ENCODE measurements at places on chromosomes 12 and 14.

DNA sequence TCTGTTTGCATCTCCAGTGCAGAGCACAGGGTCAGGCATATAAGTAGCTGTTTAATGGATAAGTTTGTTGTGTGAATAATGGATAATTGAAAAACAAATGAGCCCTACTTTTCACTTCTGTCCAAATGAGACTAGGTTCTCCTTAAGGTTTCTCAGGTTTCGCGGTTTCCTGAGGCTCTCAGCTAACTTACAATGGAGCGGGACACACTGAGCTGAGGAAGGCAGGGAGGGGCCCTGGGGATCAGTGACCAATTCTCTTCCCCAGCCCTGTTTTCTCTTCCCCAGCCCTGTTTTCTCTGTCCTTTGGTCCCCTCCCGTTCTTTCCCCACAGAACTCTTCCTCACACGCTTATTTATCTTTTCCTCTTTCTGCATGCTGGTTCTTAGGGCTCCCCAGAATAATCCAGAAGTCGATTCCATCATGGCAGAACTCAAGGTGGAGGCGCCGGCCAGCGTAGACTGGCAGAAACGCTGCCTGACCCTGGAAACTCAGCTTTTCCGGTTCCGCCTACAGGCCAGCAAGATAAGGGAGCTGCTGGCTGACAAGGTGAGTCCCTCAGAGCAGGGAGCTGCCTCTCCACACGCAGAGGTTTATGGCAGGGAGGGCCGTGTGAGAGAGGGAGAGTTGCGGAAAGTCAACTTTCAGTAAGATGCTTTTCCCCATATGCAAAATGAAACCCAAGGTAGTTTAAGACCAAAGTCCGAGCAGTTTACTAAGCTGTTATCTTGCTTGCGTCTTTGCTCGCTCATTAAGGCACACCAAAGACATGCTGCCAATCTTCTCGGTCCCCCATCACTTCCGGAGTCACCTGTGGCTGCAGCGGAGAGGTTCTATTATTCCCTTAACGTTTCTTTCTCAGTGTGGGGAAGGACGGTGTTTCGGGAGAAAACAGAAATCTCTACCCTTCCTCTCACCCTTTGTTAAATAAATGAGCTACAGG, 8.6 kb downstream of the PLEKHH1 start:
- DNase-seq: no peak

DNA sequence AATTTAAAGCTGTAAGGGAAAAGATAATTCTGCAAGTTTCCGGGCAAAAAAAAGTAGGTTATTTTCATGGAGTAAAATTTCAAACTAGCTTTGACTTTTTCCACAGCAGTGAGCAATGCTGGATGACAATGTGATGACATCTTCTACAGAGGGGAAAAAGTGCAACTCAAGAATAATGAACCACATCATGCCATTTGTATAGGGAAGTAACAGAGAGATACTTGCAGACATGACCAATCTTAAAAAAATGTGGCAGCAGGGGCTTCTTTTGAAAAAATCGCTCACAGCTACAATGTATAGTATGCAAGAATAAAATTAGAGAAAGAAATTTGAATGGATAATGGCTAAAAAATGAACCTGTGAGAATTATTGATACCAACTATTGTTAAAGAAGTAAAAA, 115.5 kb downstream of the DHRS2 start:
- no peak for DNase-seq

GRCh38 chr12:98980508-98980907, 335.4 kb downstream of the APAF1 start:
- DNase-seq: no peak

GRCh38 chr14:71628433-71628832, 303.8 kb upstream of the RGS6 start:
- DNase-seq: no peak

DNA sequence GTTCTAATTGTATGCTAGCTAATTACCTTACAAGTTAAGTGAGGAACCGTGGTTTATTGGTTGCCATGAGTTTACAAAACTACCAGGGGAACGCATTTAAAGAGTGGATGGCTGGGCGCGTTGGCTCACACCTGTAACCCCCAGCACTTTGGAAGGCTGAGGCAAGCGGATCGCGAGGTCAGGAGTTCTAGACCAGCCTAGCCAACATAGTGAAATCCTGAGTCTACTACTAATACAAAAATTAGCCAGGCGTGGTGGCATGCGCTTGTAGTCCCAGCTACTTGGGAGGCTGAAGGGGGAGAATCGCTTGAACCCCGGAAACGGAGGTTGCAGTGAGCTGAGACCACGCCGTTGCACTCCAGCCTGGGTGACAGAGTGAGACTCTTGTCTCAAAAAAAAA, 2.2 kb downstream of the EIF5 start:
- no peak for DNase-seq

- DNase-seq: no peak
Measured at GRCh38 chr14:65939184-65939583, 526.7 kb downstream of the FUT8 start.

DNA sequence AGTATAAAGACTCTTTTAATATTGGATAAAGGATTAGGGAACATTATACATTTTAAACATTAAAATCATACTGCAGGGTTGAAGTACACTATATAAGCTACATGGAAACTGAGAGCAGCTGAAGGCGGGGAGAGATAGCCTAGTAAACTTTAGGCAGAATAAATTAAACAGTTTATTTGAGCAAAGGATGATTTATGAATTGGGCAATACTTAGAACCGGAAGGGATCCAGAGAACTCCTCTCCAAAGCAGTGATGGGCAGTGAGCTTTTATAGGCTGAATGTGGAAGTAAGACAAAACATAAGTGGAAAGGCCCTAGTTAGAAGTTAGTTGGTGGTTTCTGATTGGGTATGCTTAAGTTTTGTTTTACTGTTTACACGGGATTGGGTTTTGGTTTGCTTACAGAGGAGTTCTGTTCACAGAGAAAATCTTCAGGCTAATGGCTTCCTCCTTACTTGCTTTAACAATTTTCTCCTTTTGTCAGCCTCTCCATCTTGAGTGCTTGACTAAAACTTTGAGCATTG, 18.9 kb downstream of the LEMD3 start:
- no peak for DNase-seq

GRCh38 chr12:9706086-9706685, 26.7 kb downstream of the CLECL1 start:
- DNase-seq: no peak

DNA sequence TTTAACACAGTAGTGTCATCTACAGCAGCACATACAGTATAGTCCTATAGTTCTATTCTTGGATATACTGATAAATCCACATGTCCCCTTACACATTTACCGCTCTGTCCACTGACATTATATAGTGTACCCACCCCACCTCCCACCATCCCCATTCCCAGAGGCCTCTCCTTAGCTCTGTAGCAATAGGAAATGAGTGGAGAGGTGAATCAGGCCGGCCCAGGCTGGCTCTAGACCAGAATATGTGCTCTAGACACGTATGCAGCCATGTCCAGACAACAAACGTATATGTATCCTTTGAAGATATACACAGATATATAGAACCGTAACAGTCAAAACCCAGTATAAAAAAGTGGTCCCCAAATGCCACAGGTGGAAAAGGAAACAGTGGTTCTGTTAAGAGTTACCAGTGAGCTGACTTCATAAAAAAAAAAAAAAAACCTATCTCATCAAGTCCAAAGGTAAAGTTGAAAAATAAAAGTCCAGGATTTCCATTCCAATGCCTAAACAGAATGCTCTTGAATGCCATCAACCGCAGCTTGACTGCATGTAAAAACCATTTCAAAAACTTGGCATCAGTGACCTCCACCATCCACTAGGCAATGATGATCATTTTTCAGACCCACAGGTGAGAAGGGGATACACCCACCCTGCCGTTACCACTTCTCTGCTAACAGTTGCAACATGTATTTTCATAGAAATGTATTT, 16.7 kb downstream of the EGLN3 start:
- no peak for DNase-seq

DNA sequence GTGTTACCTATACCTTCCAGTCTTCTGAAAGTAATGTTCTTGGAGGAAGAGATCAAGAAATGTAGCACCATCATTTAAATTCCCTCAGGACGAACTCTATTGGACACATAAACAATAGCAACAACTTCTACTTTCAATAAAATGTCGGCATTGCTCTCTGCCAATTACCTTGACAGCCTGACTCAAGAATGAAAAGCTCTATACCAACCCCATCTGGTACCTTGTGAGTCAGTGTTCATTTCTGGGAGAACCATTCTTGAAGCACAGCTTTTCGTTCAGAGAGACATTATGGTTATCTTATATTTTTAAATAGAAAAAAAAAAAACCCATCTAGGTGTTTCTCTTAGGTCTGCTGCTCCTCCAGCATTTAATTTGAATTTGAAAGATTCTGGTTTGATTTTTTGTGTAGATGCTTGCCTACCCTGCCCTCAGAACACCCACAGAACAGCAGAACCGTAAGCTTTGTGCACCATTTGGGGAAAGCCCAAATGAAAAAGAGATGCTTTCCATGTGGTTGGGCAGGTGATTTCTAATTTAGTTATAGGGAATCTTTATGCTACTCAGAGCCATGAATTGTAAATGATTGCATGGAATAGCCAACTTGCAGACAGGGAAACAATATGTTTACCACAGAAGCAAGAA, 156.0 kb downstream of the SAMD4A start:
- no peak for DNase-seq

- no peak for DNase-seq
Measured at GRCh38 chr12:85711735-85712390, 124.3 kb downstream of the RASSF9 start.

DNA sequence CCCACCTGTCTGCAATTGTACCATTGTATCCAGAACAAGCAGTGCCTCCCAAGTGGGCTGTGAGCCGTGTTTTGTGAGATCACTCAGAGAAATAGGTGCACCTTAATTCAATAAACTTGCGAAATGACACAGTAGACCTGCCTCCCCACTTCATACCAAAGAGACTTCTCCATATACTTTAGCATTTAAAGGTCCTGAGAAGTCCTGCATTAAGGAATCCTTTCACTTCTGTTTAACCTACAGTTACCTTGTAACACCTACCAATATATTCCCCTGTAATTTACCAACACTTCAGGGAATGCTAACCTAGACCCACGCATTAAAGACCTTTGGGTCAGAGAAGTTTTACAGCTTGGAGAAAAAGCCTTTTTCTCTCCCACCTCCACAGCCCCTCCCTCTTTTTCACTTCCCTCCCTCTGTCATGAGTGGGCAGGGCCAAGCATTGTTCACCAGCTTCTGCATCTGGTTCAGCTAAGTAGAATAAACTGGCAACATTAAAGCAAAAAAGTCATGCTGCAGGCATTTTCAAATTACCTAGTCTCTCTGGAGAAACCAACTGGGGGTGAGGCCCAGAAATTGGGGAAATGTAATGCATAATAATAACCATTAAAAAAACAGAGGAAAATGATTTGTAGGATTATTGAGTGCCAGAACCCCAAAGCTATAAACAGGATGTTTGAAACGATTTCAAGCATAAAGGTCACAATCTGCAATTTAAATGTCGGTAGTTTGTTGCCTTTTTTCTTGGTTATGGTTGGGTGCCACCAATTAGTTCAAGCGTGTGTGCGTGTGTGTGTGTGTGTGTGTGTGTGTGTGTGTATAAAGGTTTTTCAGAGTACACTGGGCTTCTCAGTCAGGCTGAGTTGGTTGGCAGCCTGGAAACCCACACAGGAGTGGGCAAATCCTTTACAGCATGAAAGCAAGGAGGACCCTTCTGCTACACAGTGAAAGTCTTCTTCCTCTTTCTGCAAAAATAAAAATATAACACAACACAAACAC, 13.7 kb upstream of the WSCD2 start:
- DNase-seq: no peak

DNA sequence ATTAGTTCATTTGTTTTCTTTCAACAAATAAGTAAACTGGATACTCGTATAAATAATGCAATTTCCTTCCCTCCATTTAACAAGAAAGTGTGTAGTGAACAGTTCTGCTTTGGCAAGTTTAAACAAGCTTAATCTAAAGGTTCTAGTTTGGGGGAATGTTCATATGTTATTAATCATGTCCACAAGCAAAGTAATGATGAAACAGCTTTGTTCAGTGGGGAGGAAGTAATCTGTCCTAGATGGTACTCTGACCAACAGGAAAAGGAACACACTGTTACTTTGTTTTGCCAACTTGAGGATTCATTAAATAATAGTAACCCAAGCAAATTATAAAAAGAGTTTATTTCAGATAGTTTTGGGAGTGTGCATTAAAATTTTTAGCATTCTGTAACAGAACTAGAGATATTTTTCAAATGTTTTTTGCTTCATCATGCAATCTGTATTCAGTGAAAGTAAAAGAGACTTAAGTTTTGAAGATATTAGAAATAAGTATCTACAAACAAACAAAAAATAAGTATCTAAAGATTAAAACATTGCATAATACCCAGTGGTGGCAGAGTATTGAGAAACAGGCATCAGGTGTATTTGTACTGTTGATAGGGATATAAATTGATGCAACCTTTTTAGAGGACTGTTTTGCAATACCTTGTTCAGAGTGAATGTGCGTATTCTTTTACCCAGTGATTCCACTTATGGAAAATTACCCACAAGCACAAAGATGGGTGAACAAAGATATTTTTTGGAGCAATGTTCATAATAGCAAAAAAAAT, 61.1 kb downstream of the RAB35 start:
- no peak for DNase-seq

GRCh38 chr12:132053338-132054330, 90.5 kb downstream of the DDX51 start:
- DNase-seq: no peak

All from NCI-H187 treated with DMSO at 0.1 percent for 48 hours (cell line).